ENCODE measurements at places on chromosomes 2 and 18. TPM values are rescaled to one million over a fixed set of nuclear protein-coding genes. Genes with fewer than 3 reads are reported as not detected.

AFF3 gene
- polyA plus RNA-seq, result 2.1 TPM

TMX3 gene
- 4.3 TPM for polyA plus RNA-seq

RNU2-63P gene
- polyA plus RNA-seq, result not detected

DPP10 gene
- 0.18 TPM for polyA plus RNA-seq

ANKRD36 gene
- 1.4 TPM for polyA plus RNA-seq

LBX2 gene
- polyA plus RNA-seq, result 2.3 TPM

ZNF396 gene
- polyA plus RNA-seq, result 4.3 TPM

SANBR gene
- polyA plus RNA-seq, result 3.7 TPM

PAIP2B gene
- 11.3 TPM for polyA plus RNA-seq

SCG2 gene
- polyA plus RNA-seq, result 4.2 TPM

CRACDL gene
- 5.5 TPM for polyA plus RNA-seq

EML6 gene
- polyA plus RNA-seq, result 1.6 TPM

MYO7B gene
- polyA plus RNA-seq, result 0.31 TPM

TRIM43 gene
- 0.25 TPM for polyA plus RNA-seq

DNA sequence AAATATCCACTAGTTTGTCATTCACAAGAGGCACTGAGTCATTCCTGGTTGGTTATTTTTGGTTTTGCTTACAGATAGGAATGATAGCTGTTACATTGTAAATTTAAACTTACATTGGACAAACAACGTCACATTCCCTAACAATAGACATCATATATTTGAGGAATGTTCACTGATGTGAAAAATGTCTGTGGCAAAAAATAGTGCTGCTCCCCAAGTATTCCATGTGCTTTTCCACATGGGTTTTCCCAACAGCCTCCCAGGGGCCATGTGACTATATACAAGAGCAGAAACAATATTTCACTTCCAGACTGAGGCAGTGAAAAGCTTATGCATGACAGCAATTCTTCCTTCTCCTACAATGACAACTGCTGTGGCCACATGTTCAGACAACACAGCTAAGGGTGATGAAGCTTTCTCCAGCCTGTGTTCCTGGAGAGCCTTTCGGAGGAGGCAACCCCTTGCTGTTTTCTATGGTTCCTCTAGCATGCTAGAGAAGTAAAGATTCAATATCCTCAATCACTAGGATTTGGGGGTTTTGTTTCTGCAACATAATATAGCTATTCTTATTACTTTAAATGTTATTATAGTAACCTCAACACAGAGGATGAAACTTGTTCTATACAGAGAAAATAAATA, 202.7 kb downstream of the PTH2R start:
- no peak for DNase-seq

- DNase-seq, result peak; percentile 52
Measured at GRCh38 chr2:42874949-42875801, 82.8 kb upstream of the HAAO start.

GRCh38 chr2:121520641-121520994, 10.1 kb upstream of the RNU4ATAC start:
- no peak for DNase-seq

- DNase-seq, result peak; percentile 95
Measured at GRCh38 chr2:202635428-202636212, 851 bp downstream of the FAM117B start.

DNA sequence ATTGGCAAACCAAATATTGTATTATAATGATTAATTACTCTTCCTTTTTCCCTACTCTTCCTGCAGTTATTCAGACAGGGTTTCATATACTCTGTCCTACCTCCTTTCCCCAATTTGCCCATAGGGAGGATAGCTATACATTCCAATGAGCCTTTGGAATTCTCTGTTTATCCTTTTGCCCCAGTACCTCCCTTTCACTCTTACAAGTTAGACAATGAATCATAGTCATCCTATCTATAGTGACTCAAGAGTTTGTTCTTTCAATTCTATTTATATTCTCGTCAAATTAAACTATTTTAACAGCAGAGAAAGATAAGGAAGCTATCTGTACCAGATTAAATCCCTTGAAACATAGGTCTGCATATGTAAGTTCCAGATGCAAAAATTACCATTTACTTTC, 437.5 kb downstream of the NR4A2 start:
- DNase-seq, result no peak

DNA sequence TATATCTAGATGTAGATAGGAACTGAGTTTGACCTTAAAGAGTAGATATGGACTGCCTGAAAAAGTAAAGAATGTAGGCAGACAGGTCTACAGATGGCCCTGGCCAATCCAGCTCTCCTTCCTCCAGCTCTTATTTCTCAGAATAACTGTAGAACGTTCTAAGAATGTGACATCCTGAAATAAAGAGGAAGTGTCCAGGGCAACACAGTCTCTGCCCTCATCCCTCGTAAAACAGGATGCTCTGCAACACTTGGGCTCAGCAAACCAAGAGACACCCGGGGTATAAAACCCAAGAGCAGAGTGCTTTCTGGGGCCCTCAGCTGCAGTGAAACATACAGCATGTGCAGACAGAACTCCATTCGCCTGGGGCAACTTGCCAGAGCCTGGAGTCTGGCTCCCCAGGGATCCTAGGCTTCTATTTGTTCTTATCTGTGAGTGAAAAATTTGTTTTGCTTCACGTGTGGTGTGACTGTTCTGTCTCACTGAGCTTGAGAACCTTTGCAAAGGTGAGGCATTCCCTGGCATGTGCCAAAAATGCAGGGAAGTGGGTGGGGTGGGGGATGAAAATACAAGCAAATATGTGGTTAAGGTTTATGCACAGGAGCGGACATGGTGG, 401.0 kb downstream of the SETBP1 start:
- no peak for DNase-seq

DNA sequence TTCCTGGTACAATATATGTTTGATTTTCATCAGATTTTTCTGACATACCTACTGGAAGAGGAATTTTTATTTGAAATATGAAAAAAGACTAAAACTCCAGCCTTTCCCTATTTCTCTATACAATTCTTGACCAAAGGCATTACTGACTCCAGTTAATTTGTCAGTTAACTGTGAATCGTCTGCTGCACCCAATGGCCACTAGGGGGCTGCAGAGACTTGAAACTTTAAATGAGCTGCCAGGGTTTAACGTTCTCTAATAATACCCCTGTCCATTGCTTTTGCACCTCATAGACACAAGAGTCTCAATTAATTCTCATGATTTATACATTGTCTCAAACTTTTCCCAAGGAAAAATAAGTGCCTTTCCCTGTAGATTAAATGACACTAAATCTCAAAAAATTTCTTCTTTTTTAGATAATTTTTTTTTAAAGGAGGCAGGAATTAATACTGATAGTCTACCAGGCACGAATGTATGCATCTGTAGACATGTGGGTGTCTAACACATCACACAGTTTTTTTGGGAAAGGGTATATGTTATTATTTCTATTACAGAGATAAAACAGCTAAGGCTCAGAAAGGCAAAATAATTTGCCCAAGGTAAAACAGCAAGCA, 1.8 kb upstream of the ALK start:
- peak; percentile 61 for DNase-seq

DNA sequence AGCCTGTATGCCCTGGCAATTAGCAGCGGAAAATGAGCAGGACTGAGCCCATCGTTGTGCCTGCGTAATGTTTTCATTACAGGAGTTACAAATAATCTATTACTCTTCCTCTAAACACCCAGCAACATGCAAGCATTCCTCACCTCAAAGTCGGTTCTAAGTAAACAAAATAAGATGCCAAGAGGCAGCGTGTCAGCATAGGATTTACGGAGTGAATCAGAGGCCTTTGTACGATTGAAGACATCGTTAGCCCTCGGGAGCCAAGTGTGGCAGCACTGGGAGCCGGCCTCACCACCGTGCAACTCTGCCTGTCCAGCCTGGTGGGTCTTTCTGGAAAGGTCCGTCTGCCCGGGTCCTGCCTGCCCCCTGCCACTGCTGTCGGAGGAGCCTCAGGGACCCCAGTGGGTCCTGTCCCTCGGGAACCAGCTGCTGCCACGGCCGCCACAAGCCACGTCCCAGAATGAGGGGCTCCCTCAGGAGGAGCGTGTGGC, 80.1 kb upstream of the CTDP1 start:
- no peak for DNase-seq

DNA sequence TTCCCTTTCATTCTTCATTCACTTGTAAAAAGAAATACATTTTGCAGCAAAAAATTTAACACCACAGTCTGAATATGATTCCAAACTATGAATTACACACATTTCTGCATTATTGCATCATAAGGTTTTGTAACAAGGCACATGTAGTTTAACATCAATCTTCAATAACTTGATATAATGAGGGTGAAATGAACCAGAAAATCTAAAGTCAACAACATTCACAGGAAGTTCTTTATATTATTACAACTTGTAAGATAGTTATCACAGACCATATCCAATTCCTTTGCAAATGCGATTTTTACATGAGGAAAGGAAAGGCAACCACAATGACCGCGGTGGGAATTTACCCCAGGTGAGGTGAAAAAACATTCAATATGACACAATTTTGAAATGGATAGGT, 213.3 kb downstream of the NAPG start:
- DNase-seq, result peak; percentile 20

DNA sequence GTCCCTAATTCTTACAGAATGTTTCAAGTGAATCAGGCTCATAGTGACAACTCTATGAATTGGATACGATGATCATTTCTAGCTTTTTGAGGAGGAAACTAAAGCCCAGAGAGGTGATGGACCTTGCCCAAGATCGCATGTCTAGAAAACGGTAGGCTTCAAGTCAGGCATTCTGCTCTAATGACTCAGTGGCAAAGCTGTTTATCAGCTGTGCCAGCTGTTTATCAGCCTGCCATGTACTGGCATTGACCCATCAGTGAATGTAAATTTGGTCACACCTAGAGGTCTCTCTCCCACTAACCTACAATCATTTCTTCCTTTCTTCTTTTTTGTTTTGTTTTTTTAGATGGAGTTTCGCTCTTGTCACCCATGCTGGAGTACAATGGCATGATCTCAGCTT, 6.1 kb upstream of the DAW1 start:
- DNase-seq, result no peak

- DNase-seq, result no peak
Measured at GRCh38 chr2:171512014-171512413, 10.3 kb upstream of the CYBRD1 start.

- no peak for DNase-seq
Measured at GRCh38 chr2:72003796-72004195, 143.9 kb downstream of the CYP26B1 start.

GRCh38 chr2:170680172-170680941, 34.8 kb upstream of the SP5 start:
- no peak for DNase-seq

DNA sequence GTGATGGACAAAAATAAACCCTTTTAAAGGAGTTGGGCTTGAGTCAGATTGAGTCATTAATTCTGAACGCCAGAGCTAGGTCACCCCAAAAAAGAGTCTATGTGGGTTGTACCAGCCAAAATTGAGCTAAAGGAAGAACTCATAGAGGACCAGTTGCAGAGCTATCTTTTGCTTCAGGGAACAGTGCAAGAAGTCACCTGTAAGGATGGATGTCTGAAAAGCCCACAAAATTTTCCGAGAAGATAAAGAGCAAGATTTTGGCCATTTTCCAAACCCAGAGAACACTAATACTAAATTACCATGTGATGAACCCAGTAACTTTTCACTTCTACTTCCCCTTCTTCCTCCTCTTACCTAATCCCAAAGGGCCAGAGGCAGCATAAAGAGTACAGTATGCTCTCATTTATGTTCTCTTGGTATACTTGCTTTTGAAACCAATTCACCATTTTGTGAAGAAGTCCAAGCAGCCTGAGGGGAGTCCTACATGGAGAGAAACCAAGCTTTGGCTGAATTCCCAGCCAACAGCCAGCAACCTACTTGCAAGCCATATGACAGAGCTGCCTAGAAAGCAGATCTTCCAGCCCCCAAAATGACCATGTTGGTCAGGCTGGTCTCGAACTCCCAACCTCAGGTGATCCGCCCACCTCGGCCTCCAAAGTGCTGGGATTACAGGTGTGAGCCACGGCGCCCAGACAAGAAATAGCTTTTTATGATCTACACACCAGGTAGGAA, 551.7 kb downstream of the SATB2 start:
- no peak for DNase-seq

DNA sequence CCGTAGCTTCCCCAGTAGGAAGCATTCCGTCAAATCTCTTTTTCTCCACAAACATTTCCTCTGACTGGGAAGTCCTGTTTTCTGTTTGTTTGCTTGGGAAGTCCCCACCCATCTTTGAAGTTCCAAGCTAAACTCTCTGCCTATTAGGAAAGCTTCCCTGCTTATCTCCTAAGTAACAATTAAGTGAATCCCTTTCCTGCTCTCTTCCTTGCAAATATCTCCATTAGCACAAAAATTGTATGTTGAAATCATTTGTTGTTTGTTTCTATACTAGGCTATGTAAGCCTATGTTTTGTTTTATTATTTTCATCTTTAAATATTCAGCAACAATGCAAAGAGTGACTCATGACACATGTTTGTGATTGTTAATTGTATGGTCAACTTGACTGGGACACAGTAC, 812.6 kb upstream of the LRATD1 start:
- no peak for DNase-seq

DNA sequence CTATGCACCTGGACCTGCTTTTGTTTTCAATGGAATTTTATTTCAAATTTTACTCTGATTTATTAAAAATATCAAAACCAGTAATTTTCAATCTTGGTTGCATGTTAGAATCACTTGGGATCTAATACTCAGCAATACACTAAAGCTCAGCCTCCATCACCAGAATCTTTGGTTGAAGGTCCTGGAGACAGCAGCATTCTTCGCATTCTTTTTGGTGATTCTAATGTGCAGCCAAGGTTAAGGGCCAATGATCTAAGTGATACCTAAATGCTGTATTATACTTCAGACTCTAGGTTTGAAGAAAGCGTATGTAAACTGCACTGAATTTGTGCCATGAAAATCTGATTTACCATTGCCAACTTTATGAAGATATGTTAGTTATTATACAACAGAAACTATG, 493.1 kb downstream of the XIRP2 start:
- no peak for DNase-seq

GRCh38 chr2:15141211-15141610, 419.9 kb downstream of the NBAS start:
- no peak for DNase-seq

DNA sequence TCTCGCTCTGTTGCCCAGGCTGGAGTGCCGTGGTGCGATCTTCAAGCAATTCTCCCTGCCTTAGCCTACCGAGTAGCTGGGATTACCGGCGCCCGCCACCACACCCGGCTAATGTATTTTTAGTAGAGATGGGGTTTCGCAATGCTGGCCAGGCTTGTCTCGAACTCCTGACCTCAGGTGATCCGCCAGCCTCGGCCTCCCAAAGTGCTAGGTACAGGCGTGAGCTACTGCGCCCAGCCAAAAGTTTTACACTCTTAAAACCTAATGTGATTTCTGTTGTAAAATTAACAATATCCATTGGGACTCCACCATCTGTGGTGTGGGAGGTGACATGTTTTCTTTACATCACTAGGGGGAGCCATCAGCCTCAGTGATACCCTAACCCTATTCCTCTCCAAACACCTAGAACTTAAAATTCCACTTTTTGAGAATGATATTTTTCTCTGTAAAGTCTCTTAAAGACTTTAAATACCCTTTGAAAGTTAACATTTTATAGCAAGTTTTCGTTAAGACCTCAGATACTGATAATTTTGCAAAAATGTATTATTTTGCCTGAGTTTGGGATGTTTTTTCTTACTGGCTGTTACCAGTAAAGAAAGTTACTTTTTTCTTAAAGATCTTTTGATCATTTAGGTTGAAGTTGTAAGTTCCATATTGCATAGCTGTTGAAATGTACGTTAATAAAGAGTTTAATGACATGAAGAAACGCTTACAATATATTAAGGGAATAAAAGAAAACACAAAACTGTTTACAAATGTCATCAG, 11.6 kb upstream of the EIF2AK2 start:
- DNase-seq, result peak; percentile 59
